ENCODE measurements at places on chromosomes 6 and 20.

GRCh38 chr6:44047179-44047546 is 80.1 kb downstream of the MRPL14 start:
- no peak for DNase-seq

- no peak for DNase-seq
These were observed 84.4 kb upstream of the SCAF8 start for GRCh38 chr6:154648888-154649205.

GRCh38 chr6:77458421-77458820 is 4.9 kb downstream of the HTR1B start:
- DNase-seq: no peak

GRCh38 chr6:66662196-66662595 is 955.2 kb upstream of the EYS start:
- DNase-seq: no peak

DNA sequence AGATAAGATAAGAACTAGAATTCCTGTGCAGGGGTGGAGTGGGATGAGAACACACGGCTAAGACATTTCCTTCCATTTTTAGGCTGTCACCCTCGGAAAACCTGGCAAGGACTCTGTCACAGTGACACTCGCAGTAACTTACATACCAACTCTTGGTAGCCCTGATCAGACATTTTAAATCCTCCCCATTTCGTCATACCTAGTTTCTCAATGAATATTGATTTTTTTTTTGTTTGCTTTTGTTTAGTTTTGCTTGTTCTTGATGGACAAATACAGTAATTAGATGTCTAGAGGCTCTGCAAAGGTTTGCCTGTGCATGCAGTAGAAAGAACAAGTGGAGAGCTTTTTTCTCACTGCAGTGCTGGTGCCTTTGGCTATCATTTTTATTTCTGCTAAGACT is 213.0 kb upstream of the FAM83B start:
- DNase-seq: no peak

DNA sequence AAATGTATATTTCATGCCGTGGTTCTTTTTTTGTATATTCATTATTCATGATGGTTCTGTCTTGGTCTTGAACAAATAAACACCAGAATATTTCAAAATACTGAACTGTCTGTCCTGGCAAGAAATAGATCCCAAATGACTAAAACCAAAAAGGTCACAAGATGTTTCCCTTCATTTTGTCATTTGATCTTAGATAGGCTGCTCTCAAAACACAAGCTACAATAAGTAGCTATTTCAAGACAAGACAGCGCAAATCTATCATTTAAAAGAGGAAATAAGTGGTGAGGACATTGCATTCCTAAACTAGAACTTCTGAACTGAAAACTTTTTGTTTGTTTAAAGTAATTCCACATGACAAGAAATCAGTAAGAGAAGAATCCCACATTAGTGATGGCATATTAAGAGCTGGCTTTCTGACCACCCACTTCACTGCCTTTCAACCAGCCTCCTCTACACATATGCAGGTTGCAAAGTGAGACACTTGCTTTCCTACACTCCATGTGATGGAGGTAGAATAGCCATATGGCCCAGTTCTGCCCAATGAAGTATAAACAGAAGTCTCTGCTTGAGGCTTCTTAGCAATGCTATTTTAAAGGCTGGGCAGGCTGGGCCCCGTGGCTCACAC is 54.4 kb upstream of the CCDC28A start:
- no peak for DNase-seq

- DNase-seq: no peak
These were observed 104.8 kb downstream of the HACE1 start for GRCh38 chr6:104754788-104755409.
